ENCODE measurements at places on chromosomes 11 and 22. TPM values are rescaled to one million over a fixed set of nuclear protein-coding genes. Genes with fewer than 3 reads are reported as not detected.

Gene ZP1
- total RNA-seq = not detected

Gene MGAT3
- under 0.01 TPM for total RNA-seq

Gene OR5I1
- total RNA-seq = not detected

Gene FSHB
- total RNA-seq = not detected

Gene ZFPL1
- 23.0 TPM for total RNA-seq

Gene PEX16
- total RNA-seq = 30.9 TPM

Gene MS4A1
- not detected for total RNA-seq

Gene MICAL3
- 13.3 TPM for total RNA-seq

Gene ACTN3
- total RNA-seq = 0.06 TPM

Gene C11orf91
- total RNA-seq = not detected

Gene UBQLN3
- not detected for total RNA-seq

Gene APOBEC3H
- 0.19 TPM for total RNA-seq

Gene SLC37A2
- 0.57 TPM for total RNA-seq

Gene CDHR5
- total RNA-seq = not detected

Gene MYO18B
- total RNA-seq = not detected

Gene MMP3
- not detected for total RNA-seq

Gene PIH1D2
- 0.97 TPM for total RNA-seq

Gene SHANK2
- total RNA-seq = under 0.01 TPM

Gene OR8D1
- not detected for total RNA-seq

Gene YPEL4
- total RNA-seq = 0.16 TPM

Gene GLB1L3
- not detected for total RNA-seq

Gene POU2F3
- not detected for total RNA-seq

Gene CD44
- 19.1 TPM for total RNA-seq

Gene MRGPRX3
- total RNA-seq = not detected

Gene OLFML1
- 0.06 TPM for total RNA-seq

Gene SUSD2
- 0.31 TPM for total RNA-seq

Gene HOATZ
- total RNA-seq = not detected

Gene NXPE1
- total RNA-seq = under 0.01 TPM
